Stimulated activated CD8-positive, alpha-beta memory T cell treated with anti-CD3 and anti-CD28 coated beads, Interleukin-4, amount 100 ng/mL, for 48 hours (primary cell): ENCODE measurements at places on chromosomes 7 and 10.

DNA sequence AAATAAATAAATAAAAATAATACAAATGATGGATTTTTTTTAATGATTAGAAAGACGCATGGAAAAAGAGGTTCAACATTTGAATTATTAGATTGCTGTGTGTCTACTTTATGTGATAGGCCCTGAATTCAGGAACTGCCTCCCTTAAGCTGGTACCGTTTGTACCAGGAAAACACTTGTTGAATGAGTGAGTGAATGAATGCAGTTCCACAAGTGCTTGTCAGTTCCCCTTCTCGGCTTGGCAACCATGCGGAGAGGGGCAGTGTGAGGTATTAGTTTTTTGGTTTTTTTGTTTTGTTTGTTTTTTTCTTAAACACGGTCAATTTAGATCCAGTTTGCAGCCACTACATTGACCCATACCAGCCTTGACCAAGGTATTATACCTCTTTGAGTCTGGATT is 2.1 kb upstream of the DPY19L1 start:
- DNase-seq = no peak

- no peak for DNase-seq
Measured at GRCh38 chr10:78510566-78511323, 477.1 kb downstream of the RPS24 start.

- DNase-seq = no peak
Measured at GRCh38 chr7:123580406-123581161, 21.0 kb upstream of the ASB15 start.

- DNase-seq = no peak
Measured at GRCh38 chr10:17764142-17764541, 12.1 kb downstream of the TMEM236 start.

GRCh38 chr10:11931038-11931437 is 107.9 kb downstream of the PROSER2 start:
- DNase-seq = no peak

DNA sequence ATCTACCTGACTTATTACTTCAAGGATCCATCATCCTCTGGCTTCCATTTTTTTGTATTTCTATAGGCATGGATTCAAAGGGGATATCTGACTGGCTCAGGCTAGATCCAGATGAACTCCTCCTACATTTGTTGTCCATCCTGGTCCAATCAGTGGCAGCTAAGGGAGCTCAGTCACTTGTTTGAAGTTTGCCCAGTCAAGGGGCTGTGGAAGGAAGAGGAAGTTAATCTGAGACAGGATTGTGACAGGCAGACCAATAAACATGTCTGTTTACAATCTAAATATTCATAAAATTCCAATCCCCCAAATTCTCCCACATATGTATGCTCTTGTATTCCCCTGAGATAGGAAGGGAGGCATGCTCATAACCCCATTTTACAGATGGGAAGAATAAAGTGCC is 48.7 kb downstream of the CAV1 start:
- DNase-seq = no peak

DNA sequence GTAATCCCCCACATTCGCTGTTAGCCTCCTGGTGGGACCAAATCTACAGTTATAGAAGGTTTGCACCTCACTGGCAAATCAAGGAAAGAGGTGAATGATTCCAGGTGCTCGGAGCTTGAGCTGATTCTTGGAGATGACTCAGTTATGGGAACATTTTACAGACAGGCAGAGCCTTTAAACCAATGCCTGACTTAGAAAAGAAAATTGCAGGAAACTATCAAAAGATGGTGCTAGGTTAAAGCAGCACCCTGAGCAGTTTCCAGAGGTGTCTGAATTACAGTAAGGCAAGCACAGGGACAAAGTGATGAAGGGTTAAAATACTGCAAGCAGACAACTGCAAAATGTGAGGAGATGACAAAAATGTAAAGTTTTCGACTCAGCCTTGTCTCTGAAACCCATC is 2.9 kb downstream of the LRRTM3 start:
- no peak for DNase-seq

DNA sequence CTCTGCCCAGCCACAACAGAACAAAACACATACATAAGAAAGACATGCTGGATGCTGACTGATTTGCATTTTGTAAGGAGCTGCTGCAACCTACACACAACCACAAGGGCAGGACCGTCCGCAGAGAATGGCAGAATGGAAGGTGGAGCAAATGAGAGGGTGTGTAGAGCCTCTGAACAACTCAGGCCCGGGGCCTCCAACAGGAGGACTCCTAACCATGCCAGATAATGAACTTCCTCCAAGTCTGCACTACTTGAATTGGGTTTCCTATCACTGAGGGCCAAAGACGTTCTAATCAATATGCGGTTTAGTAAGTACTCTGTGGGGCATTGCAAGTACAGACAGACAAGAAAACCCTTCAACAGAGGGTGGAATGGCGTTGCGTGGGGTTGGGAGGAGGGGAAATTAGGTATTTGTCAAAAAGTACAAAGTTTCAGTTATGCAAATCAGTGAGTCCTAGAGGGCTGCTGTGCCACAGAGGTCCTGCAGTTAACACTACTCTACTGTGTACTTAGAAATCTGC is 14.6 kb downstream of the VOPP1 start:
- peak; percentile 47 for DNase-seq

DNA sequence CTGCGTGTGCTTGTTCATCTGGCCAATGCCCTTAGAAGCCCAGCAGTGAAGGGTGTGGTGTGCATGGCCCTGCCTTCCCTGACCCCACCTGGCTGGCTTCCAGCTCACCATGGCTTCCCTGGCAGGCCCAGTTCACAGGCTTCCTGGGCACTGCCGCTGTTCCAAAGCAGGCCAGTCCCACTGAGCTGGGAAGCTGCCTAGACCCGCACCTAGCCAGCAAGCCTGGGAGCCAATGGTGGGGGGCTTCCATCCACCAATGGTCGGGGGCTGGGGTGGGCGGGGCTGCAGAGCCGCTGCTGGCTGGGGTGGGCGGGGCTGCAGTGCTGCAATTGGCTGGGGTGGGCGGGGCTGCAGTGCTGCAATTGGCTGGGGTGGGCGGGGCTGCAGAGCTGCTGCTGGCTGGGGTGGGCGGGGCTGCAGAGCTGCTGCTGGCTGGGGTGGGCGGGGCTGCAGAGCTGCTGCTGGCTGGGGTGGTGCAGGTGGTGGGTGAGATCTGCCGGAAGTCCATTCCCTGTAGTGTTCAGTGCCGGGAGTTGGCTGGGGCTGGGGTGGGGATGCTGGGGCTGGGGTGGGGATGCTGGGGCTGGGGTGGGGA is 12.4 kb downstream of the CALY start:
- peak; percentile 76 for DNase-seq

DNA sequence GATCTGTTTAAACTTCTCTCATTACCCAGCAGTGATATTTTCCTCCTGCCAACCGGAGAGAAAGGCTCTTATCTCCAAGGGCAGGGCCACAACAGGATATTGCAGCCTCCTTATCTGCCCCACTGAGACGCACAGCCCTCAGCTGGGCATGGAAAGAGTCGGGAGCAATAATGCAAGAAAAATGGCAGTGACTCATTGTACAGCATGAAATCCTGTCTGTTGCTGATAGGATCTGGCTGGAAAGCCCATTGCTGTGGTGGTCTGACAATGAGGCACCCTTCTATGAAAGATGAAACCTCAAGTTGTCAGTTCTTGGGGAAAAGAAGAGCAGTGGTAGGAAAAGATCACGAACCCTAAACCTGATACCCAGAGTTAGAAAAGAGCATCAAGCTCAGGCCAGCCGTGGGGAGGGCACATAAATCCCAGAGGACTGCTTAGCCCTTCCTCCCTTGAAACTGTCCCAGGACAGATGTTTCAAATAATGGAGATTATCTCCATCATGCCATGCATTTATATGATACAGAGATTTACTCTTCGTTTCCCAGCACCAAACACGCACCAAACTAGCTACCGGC is 47.0 kb upstream of the FIGNL1 start:
- no peak for DNase-seq
